ENCODE measurements at places on chromosomes 6 and 20.

DNA sequence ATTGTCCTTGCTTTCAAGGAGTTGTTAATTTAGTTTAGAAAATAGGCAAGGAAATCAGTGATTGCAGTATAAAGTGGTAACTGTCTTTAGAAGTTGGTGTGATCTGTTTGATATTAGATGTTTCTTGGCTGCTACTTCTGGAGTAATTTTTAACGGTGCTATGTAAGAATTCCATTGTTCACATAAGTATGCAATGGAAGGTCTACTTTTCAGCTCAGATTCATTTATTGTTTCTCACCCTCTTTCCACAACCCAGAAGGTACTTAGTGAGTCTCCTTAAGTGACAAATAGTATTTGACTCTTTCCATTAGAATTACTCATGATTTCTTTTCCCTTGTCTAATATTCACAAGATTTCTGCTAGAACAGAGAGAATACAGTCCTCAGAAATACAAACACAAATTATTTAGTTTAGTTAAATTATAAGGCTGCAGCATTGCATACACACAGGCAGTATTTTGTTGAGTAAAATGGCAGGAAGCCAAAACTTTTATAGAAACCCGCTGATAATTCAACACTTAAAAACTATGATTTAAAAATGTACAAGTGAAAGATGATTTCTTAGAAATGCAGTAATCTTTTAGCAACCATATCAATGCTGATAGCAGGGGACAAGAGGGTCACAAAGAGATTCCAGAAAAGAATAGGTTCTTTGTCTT is 554.3 kb downstream of the CD109 start:
- no peak for DNase-seq

- DNase-seq, result no peak
Observed at GRCh38 chr20:46915575-46916257, 21.1 kb downstream of the EYA2 start.

- DNase-seq, result no peak
Observed at GRCh38 chr6:15905488-15906419, 223.1 kb upstream of the MYLIP start.

DNA sequence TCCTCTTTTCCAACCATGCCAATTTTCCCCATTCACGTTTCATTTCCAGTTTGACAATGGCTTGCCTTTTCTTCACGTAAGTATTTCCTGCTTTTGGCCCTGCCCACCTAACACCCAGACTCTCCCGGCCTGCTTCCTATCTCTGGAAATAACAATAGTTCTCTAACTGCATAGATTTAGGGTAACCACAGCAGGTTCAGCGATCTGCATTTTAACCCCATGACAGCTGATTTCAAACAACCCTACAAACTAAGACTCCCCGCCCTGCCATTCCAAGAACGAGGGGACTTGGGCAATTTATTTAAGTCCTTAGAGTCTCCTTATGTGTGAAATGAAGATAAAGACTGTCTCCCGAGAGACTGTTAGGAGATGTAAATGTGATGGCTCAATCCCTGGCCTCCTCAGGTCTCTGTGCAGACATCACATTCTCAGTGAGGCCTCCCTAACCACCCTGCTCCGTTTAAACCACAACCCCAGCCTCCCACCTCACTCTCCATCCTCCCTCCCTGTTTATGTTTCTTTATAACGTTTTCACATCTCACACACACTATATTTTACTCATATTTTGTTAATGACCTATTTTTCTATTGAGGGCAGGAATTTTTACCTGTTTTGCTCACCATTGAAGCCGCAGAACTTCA is 134.8 kb downstream of the GJA10 start:
- no peak for DNase-seq

DNA sequence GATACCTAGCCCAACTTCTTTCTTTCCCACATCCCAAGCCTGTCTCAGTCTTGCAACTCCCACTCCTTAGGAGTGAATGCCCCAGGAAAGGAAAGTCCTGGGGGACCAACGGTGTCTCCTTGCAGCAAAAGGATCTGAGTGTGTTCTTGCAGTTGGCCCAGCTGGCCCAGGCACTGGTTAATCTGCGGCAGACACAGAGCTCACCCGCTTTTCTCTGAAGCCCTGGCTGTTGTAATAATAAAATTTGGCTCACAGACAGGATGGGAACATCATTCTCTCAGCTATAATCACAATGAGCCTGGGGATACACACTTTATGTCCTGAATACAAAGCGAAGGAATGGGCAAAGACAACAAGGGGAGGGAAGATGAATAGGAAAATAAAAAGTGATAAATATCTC is 287.0 kb upstream of the PRND start:
- DNase-seq, result no peak

- DNase-seq, result no peak
Observed at GRCh38 chr6:66435321-66435720, 728.3 kb upstream of the EYS start.

DNA sequence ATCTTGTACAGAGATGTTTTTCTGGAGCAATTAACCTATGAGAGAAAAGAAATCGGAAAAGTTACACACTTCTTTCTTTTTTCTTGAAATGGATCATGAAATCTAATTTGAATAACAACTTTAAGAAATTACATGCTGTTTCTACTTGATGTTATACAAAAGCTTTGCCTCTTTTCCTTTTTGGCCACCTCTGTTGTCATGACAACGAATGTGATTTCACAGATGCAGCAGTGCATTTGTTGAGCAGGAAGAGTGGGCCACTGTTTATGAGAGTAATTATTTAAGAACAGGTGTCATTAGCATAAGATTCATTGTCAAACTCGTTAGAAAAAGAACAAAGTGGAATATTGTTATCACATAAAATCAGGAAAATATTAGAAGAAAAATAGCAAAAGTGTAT is 148.3 kb upstream of the IMPG1 start:
- DNase-seq, result no peak

DNA sequence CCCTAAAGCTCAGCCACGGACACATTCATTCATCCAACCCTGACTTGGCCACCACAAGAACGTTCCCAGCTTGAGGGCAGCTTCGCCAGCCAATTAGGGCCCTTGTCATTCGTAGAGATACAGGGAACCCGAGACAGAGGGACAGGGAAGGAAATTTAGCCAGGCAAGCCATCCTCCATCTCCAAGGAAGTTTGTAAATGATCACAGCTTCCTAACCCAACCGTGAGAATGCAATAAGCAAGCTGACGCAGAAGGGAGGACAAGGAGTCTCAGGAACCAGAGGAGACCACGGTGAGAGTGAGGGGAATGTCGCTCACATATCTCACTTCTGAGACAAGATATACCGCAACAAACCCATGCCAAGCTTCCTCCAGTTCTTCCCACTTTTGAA is 1.4 kb downstream of the TRAM2 start:
- DNase-seq, result no peak

GRCh38 chr6:52664186-52664990 is 6.5 kb upstream of the TMEM14A start:
- DNase-seq, result peak; percentile 95

DNA sequence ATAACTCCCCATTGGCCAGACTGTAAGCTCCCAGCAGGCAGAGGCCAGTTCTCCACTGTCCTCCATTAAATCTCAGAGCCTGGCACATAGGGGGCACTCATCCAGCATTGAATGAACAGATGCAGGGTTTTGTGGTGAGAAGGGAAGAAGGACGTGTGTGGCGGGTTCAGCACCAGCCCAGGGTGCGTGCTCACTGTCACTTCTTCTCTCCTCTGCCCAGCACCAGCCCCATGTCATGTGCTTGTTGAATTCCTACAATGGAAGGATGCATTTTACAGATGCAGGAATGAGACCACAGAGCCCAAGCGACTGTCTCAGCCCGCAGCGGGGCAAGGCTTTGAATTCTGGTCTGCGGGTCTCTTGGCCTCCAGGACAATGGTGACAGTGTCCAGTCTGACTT is 149.9 kb downstream of the CEBPB start:
- DNase-seq, result no peak

- no peak for DNase-seq
Observed at GRCh38 chr20:740162-740561, 28.1 kb downstream of the SLC52A3 start.

GRCh38 chr6:21653905-21654304 is 60.4 kb downstream of the SOX4 start:
- no peak for DNase-seq

DNA sequence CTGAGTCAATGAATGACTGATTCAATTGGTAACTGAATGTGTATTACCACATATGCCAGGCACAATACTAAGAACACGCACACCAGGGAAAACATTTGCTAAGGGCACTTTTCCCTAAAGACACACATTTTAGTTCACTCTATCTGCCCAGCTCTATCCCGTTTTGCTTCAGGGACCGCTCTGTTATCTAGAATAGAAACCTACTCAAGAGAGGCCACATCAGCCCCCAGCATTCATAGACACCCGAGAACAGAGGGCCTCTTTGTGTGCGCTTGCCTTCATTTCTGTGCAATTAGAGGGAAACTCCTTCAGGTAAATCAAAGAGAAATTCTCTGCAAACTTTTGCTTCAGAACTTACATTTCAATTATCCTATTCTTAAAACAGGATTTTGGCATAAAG is 50.3 kb downstream of the DZANK1 start:
- DNase-seq, result no peak

DNA sequence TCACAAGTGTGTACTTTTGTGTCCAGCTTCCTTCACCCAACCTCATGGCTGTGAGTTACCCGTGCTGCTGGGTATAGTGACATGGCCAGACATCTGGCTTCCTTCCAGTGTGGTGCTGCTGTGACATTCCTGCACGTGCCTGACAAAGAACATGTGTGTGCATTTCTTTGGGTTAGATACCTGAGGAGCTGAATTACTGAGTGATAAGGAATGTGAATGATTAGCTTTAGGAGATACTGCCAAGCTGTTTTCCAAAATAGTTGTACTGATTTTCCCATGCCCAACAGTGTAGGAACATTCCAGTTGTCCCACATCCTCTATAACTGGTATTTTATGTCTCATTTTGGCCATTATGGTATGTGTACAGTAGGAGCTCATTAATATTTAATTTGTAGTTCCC is 132.5 kb downstream of the PREX1 start:
- no peak for DNase-seq

DNA sequence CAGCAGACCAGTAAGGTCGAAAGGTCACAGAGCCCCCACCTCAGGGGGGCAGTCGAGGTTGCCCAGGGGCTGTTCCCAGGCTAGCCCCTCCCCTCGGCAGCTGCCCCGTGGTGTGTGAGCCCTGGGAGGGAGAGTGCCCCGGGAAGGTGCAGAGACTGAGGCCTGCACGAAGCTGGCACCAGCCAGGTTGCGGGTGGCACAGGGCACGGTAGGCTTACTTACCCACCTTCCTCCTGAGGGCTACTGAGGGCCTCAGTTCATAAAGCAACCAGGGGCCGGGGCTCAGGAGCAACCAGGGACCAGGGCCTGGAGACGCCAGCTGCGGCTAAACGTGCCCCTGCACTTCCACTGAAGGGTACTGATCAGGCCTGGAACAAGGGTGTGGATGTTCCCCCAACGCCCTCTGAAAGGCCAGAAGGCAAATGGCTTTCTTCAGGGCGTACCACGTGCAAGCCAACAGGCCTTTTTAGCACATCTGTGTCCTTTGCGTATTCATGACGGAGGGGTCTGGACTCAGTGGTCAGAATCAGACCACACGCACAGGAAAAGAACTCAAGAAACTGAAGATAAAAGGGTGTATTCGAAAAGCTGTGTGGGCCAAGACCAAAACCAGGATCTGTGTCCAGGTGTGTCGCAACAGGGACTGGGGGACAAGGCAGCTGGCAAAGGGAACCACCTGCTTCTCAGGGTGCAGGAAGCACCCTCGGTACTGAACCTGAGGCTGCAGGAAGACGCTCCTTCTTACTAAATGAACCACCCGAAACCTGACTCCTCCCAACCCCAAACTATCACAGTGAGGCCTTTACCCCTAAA is 24.5 kb upstream of the TCFL5 start:
- no peak for DNase-seq

DNA sequence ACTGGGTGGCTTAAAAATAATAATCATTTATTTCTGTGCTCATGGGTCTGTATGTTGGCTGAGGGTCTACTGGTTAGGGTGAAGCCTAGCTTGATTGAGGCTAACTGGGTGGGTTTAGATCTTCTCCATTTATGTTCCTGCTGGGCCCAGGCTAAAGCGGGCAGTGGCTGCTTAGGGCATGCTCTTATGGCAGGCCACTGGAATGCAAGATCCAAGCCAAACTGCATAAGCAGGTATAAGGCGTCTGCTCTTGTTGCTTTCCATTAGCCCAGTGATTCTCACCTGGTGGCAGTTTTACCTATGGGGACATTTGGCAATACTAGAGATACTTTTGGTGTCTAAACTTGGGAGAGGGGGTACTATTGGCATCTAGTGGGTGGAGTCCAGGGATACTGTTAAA is 44.5 kb downstream of the QKI start:
- DNase-seq, result no peak

GRCh38 chr6:43940071-43940392 is 170.0 kb downstream of the VEGFA start:
- no peak for DNase-seq

DNA sequence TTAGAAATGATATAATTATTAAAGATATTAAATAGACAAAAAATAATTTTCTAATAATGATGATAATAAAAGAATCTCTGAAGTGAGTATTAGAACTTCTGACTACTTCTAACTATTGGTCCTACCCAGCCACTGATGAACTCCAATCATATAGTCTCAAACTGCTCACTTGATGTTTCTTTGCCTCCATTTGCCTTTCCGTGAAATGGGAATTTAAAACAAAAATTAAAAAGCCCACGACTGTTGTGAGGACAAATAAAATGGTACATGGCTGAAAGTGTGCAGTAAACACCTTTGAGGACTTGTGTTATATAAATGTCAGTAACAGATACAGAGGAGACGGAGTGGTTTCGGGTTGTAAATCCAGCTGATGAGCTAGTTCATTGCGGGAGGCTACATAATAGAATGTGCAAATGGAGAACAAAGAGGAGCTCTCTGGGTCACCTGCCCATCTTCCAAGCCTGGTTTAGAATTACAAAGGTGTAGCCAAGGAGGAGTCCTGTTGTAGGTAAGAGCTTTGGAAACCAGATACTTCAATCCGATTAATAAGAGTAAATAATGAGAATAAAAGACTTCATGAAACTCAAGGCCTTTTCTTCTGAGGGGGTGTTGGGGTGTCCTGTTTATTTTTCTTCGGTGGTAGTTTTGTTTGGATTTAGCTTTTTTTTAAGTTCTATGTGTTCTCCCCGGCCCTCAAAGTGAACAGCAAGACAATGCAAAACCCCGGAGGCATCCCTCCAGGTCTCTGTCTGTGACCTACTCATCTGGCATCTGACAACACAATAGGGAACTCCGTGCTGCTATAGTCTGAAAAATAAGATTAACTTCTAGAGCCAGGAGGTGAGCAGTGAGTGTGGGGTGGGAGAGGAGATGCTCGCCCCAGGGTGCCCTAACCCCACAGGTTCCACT is 4.4 kb upstream of the PXDC1 start:
- no peak for DNase-seq

DNA sequence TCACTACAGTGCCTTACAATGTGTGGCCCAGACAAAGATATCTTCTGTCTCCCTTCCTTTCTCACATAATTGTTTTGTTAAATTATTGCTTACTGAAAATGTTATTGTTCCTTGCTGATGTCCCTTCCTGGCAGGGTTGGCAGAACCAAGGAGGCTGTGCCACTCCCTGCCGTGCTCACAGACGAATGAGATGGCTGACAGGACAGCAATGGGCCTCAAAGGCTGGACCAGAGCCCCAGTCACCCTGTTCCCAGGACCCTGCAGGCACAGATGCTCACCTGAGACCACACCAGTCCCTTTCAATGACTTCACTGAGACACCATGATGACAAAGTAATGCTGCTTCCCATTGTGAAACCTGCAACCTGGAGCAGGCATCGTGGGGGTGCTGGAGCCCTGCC is 375.1 kb downstream of the HACE1 start:
- no peak for DNase-seq

- DNase-seq, result no peak
Observed at GRCh38 chr6:13769655-13770053, 44.7 kb downstream of the MCUR1 start.
